Activated T-helper 1 cell treated with anti-CD3 and anti-CD28 coated beads, Interleukin-2, amount 50 U/mL, for 16 hours (primary cell): ENCODE measurements at places on chromosomes 2 and 18.

DNA sequence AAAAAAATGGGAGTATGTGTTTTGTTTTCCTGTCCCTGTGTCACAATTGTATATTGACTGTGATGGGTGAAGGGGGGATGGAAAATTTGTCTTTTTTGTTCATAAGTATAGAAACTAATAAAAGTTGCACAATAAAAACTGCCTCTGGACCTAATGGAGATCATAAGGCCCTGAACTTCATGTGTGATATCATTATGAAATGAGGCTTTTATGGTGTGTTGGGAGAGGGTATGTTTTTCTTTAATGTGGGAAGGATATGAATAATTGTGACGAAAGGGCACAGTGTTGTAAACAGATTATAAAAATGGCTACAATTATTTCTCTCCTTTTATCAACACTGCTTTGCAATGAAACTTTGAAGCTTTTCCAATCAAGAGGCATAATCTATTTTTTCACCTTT, 1889.3 kb upstream of the CELF4 start:
- no peak for DNase-seq

DNA sequence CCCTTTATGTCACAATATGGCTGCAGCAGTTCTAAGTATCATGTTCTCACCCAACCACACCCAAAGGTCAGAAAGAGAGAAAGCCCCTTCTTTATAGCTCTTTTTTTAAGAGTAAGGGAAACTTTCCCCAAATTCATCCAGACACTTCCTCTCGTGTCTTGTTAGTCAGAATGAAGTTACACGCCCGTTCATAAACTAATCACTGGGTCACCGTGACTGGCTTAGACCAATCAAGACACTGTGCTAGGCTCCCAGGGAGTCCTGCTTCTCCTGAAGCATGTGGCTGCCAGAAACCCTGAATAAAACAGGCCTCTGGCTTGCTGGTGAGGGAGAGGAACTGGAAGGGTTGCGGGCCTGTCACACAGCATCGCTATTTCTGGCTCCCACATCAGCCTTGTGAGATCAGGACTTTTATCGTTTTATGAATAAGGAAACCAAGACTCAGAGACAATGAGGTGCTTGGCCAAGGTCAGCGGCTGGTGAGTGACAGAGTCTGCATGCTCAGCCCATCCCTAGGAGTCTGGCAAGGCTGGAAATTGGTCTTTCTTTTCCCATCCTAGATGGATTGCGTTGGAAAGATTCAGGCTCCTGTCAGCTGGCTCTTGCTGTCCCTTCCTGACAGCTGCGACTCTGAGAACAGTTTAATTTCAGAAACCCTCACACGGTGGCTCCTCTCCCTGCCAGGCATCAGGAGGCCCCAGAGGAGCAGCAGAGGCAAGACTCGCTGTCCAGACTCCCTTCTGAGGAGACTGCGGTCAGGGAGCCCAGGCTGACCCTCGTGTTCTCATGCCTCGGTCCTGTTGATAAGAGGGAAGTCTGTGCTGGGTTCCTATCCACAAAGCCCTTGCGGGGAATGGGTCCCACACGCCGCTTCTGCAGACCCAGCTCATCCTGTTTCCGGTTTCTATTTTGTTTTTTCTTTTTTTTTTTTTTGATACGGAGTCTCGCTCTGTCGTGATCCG, 104.5 kb upstream of the TAF1B start:
- DNase-seq, result no peak

- no peak for DNase-seq
Observed at GRCh38 chr2:208698114-208698513, 291.5 kb downstream of the PTH2R start.

GRCh38 chr2:47546994-47547393, 144.0 kb downstream of the MSH2 start:
- no peak for DNase-seq

DNA sequence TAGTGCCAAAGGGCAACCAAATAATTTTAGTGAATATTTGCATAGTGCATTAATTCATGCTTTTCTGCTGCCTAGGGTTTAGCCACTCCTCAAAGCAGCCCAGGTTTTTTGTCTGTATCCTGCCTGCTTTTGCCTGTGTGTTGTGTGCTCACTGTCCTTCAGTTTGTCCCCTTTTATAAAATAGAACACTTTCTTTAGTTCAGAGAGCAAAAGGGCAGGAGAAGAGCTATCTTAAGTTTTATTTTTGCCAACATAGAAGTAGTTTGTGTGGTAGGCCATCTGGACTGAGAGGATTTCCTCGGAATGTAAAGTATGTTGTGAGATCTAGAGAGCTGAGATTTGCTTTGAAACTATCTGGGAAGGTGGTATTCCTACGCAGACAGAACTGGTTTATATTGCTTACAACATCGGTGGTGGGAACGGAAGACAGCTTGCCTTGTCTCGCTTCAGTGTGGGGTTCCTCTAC, 64.9 kb downstream of the EML4 start:
- no peak for DNase-seq

GRCh38 chr2:165678882-165679281, 115.2 kb downstream of the GALNT3 start:
- no peak for DNase-seq

DNA sequence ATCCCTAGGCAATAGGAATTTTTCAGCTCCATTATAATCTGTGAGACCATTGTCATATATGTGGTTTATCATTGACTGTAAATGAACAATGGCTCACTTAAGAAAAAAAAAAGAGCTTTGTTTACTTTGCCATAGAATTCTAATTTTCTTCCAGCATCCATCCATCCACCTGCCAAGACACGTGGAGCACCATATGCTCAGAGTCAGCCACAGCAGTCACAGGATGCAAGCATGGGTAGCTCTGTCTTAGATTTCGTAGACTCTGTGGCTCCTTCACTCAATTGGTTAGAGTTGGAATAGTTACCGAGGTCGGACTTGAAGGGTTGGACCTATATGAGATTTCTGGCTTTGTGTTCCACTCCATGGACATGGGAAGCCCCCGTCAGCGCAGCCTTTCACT, 75.6 kb downstream of the COA5 start:
- no peak for DNase-seq

- no peak for DNase-seq
Observed at GRCh38 chr2:148720501-148721001, 76.0 kb downstream of the EPC2 start.

DNA sequence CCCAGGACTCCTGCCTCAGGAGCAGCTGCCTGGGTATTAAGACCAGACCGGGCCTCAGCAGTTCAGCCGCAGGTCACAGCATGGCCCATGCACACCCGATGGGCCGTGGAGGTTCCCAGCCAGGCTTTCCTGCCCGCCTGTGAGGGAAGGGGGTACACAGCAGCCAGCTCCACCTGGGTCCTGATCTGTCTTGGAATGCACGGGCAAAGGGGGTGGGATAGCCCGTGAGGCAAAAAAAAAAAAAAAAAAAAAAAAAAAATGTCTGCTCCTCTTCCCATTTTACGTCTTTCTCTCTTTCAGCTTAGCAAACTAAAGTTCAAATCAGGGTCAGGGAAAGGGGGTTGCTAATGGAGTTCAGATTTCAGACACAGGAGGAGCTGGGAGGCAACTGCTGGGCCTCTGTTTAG, 385.2 kb downstream of the TNS1 start:
- no peak for DNase-seq

DNA sequence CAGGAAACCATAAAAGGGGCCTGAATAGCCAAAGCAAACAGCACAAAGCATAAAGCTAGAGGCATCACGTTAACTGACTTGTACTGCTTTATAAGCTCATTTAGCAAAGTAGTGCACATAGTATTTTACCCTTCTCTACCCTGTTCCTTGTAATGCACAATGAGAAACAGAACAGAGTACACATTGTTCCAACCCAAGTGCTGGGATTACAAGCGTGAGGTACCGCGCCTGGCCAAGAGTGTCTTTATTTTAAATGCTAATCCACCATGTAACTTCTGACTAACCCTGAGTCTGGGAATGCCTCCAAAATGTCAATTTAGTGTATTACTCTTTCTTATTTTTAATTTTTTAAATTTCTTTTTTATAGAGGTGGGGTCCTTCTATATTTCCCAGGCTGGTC, 46.4 kb upstream of the STON1 start:
- no peak for DNase-seq

- no peak for DNase-seq
Observed at GRCh38 chr2:162092658-162093556, 18.9 kb upstream of the DPP4 start.

DNA sequence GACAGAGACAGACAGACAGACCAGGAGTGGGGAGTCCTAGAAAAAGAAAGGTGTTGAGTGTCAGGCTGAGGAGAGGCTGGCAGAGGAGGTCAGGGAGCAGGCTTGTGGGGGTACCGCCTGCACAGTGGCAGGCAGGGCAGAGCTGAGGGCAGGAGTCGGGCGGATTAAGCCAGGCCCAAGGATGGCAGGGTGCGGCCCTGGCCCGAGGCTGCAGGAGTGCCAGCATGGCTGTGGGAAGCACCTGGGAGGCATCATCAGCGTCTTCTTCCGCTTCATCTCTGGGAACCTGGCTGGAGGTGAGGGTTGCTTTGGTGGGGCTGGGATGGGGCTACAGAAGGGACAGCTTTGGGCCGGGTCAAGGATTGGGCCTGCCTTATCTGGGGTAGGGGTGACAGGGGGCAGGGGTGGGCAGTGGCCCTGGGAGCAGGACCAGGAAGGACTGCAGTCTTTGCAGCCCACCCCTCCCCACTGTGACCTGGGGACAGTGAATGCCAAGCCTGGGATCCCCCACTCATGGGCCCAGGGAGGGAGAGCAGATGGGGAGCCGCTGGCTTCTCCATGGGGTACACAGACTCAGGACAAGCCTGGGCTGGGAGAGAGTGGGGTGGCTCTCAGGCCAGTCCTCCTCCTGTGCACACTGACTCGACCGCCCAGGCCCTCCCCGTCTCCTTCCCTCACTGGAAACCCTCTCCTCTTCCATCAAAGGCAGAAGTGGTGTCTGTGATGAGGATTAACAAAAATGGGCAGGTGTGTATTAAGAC, 20.7 kb downstream of the KCNIP3 start:
- DNase-seq, result no peak

GRCh38 chr2:104163611-104164130, 690.2 kb upstream of the POU3F3 start:
- no peak for DNase-seq

DNA sequence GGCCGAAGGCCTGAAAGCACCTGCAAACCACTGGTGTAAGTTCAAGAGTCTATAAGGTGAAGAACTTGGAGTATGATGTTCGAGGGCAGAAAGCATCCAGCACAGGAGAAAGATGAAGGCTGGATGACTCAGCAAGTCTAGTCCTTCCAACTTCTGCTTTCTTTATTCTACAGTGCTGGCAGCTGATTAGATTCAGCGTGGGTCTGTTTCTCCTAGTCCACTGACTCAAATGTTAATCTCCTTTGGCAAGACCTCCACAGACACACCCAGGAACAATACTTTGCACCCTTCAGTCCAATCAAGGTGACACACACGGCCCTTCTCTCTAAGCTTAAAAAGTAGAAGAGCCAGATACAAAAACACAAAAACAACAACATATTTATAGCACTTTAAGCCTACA, 43.4 kb downstream of the NMS start:
- DNase-seq, result no peak

- DNase-seq, result no peak
Observed at GRCh38 chr18:79829136-79829854, 31.6 kb downstream of the KCNG2 start.

DNA sequence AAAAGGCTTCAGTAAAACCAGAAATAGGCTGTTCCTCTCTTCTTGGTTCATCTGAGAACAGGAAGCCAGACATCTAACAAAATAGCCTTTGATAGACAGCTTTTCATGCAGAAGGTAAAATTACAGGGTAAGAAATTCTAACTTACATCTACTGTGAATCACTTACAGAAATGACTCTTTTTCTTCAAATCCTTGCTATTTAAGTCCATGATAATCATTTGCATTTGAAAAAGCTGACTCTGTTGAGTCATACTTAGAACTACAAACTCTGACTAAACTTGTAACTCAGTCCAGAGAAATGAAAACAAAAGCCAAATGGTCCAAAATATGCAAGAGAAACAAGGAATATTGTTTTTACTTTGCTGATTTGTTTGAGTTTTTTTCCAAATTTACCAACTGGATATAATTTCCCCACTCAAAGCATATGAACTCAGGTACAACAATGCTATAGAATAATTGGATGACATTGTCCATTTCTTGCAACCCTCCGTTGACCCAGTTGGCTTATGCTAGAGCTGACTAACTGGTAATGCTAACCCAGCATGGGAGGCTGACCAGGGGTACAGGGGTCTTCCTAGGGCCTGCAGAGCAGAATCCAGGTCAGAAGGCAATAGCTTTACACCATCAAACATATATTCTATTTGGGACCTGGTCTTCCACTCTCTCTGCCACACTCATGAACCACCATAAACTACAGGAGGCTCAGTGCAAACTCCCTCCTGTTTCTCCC, 18.8 kb upstream of the MREG start:
- DNase-seq, result no peak

- no peak for DNase-seq
Observed at GRCh38 chr2:157789256-157789655, 86.9 kb downstream of the ACVR1 start.

- DNase-seq, result no peak
Observed at GRCh38 chr2:238847841-238848690, at the start of gene TWIST2. TWIST2 (plus strand) TSS chr2:238848085; CDS start chr2:238848216, 131 bp downstream.

- no peak for DNase-seq
Observed at GRCh38 chr2:217937446-217937845, 65.3 kb downstream of the TNS1 start.

DNA sequence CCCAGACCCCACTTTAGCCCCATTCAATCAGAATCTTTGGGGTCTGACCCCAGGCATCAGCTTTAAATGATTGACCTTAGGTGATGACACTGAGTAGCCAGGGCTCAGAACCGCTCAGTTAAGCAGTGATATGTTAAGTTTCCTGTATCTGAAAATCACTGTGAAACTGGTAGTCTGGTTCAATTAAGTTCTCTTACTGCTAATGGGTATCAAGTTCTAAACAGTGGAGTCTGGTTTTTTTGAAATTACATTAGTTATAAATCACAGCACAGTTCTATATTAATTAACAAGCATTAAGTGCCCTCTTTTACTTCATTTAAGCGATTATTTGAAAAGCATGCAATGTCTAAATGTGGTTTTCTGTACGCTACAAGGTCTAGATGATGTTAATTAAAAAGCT, 117.9 kb downstream of the HAUS1 start:
- no peak for DNase-seq

DNA sequence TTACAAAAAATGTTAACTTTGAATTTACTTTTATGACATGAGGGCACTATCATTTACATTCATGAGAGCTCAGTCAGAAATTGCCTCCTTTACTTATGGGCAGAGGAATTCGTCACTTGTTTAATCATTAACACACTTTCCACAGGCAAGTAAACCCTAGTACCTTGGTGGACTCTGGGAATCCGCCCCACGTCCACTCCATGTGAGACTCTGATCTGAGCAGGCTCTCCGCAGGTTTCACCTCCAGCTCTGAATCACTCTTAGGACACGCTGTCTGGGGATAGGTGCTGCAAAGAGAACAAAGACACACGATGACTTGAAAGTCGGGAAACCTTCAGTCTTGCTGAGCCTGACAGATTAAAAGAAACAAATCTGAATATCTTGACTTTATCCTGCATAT, 73.6 kb downstream of the LPIN2 start:
- DNase-seq, result no peak

- no peak for DNase-seq
Observed at GRCh38 chr18:830315-830901, 18.4 kb upstream of the YES1 start.

DNA sequence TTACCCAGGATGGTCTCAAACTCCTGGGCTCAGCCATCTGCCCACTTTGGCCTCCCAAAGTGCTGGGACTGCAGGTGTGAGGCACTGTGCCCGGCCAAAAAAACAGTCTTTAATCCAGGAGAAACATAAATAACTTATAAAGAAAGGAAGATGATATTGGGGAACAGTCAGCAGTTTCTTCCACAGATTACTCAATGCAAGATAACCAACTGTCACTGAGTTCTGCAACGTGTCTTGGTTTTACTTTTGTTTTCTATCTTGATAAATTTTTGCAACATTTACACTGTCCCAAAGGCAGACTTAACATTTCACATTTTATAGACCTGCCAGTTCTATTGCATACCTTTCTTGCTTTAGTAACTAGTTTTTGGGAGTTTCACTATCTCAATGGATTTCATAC, 71.1 kb downstream of the ANKRD44 start:
- DNase-seq, result no peak
